ENCODE measurements at places on chromosomes 7 and 10. TPM values are rescaled to one million over a fixed set of nuclear protein-coding genes. Genes with fewer than 3 reads are reported as not detected.

The MRLN gene
- not detected for total RNA-seq

The PRTFDC1 gene
- 6.5 TPM for total RNA-seq

The DRGX gene
- not detected for total RNA-seq

The PNLIP gene
- not detected for total RNA-seq

The ABCC2 gene
- total RNA-seq = 1.0 TPM

The CPA4 gene
- total RNA-seq = 0.27 TPM

The ACTL6B gene
- not detected for total RNA-seq
